ENCODE measurements at places on chromosomes 16 and 17.
A peak's percentile ranks its signal among the peaks of the same experiment; 100 is the strongest.

GRCh38 chr16:2675021-2675420, 7.3 kb upstream of the KCTD5 start:
- H3K27ac ChIP-seq: no peak overlapping the region
- no peak overlapping the region for H3K4me3 ChIP-seq
- no peaks in the 10 kb centered on the region for H3K36me3 ChIP-seq
- H3K4me1 ChIP-seq: peaks cover 6% of the 10 kb centered on the region
- H3K27me3 ChIP-seq: no peaks in the 10 kb centered on the region

- no peaks in the 10 kb centered on the region for H3K4me1 ChIP-seq
- no peak for DNase-seq
- H3K27ac ChIP-seq: no peak overlapping the region
- H3K4me3 ChIP-seq: no peak overlapping the region
- no peaks in the 10 kb centered on the region for H3K36me3 ChIP-seq
These were observed 16.5 kb upstream of the ADGRG3 start for GRCh38 chr16:57651344-57652333.

GRCh38 chr17:37182786-37183465, 192.9 kb upstream of the C17orf78 start:
- H3K4me1 ChIP-seq: no peaks in the 10 kb centered on the region
- H3K4me3 ChIP-seq: no peak overlapping the region
- no peak for DNase-seq
- H3K27ac ChIP-seq: no peak overlapping the region

GRCh38 chr17:27506348-27507218, 50.3 kb downstream of the KSR1 start:
- no peaks in the 10 kb centered on the region for H3K36me3 ChIP-seq
- H3K4me1 ChIP-seq: no peaks in the 10 kb centered on the region
- no peak overlapping the region for H3K27ac ChIP-seq
- H3K4me3 ChIP-seq: no peak overlapping the region

- no peak for DNase-seq
- H3K4me1 ChIP-seq: peaks cover 22% of the 10 kb centered on the region
- peak overlapping the region; percentile 47 for H3K27ac ChIP-seq
- H3K27me3 ChIP-seq: no peaks in the 10 kb centered on the region
- no peak overlapping the region for H3K4me3 ChIP-seq
- H3K36me3 ChIP-seq: no peaks in the 10 kb centered on the region
These were observed 17.1 kb upstream of the RHOT1 start for GRCh38 chr17:32124985-32125847.

GRCh38 chr17:47295037-47295873, 28.5 kb upstream of the EFCAB13 start:
- peaks cover 29% of the 10 kb centered on the region for H3K36me3 ChIP-seq
- H3K27me3 ChIP-seq: no peaks in the 10 kb centered on the region
- H3K4me3 ChIP-seq: no peak overlapping the region

DNA sequence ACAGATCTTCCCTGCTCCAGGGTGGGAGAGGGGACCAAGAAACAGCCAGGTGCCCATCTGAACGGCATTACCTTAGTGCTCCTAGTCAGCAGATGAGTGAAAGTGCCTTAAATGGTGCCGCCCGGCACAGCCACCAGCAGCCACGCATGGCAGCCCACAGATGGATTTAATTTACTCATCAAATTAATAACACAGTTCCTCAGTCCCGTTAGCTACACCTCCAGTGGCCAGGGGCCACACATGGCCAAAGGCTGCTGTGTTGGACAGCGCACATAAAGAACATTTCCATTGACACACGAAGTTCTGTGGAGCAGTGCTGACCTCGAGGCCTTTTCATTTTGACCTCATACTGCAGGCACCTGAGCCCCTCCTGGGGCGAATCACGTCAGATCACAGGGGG, 166.3 kb downstream of the CMIP start:
- H3K36me3 ChIP-seq: no peaks in the 10 kb centered on the region
- no peak overlapping the region for H3K4me3 ChIP-seq
- no peaks in the 10 kb centered on the region for H3K27me3 ChIP-seq

GRCh38 chr17:81390029-81390872, 5.0 kb upstream of the BAHCC1 start:
- no peaks in the 10 kb centered on the region for H3K27me3 ChIP-seq
- peak overlapping the region; percentile 20 for H3K27ac ChIP-seq
- H3K4me3 ChIP-seq: no peak overlapping the region
- no peaks in the 10 kb centered on the region for H3K36me3 ChIP-seq

DNA sequence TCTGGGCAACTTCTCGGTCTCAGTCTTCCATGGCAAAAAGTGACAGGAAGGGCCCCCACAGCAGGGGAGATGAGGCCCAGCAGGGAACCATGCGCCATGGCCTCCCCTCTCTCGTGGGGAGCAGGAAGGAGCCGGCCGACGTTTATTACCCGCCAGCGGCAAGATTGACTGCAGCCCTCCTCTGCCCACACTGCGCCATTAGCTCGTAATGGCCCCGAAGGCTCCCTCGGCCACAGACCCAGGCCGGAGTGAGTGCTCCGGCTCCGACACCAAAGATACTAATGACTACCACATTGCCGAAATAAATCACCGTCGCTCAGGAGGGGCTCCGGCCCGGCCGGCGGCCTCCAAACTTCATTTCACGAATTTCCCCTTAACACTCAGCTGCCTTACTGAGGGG, 226.9 kb downstream of the C16orf78 start:
- H3K36me3 ChIP-seq: no peaks in the 10 kb centered on the region
- peaks cover 8% of the 10 kb centered on the region for H3K4me1 ChIP-seq
- no peak overlapping the region for H3K4me3 ChIP-seq
- no peak overlapping the region for H3K27ac ChIP-seq
- no peaks in the 10 kb centered on the region for H3K27me3 ChIP-seq

- no peaks in the 10 kb centered on the region for H3K27me3 ChIP-seq
- H3K36me3 ChIP-seq: peaks cover 43% of the 10 kb centered on the region
- H3K27ac ChIP-seq: no peak overlapping the region
- no peaks in the 10 kb centered on the region for H3K4me1 ChIP-seq
These were observed 9.2 kb upstream of the NUDT16L1 start for GRCh38 chr16:4684058-4684715.

GRCh38 chr17:2904135-2904534, 107.9 kb downstream of the RAP1GAP2 start:
- no peak for DNase-seq
- H3K4me3 ChIP-seq: no peak overlapping the region
- H3K36me3 ChIP-seq: no peaks in the 10 kb centered on the region
- no peaks in the 10 kb centered on the region for H3K27me3 ChIP-seq

- no peaks in the 10 kb centered on the region for H3K27me3 ChIP-seq
- H3K27ac ChIP-seq: no peak overlapping the region
- H3K4me3 ChIP-seq: no peak overlapping the region
- no peaks in the 10 kb centered on the region for H3K36me3 ChIP-seq
- no peak for DNase-seq
These were observed 89.7 kb downstream of the MGAT5B start for GRCh38 chr17:76957678-76958464.

DNA sequence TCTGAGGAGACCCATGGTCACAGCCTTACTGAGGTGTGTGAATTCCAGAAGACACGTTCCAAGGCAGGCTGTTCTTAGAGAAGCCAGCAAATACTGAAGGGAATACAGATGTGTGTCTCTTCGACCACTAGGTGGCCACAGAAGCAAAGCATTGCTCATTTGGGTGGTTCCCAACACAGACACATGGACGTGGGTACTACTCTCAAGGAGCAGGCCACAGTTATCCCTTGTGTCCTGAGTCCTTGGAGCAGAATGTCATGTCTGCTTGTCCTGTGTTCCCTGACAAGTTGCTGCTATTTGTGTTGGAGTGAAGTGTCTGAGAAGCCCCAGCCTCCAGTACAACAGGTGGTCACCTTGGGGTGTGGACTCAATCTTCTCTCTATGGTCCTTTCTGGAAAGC, 30.3 kb downstream of the HMOX2 start:
- H3K27ac ChIP-seq: no peak overlapping the region
- peaks cover 34% of the 10 kb centered on the region for H3K36me3 ChIP-seq
- peaks cover 14% of the 10 kb centered on the region for H3K4me1 ChIP-seq

- H3K4me3 ChIP-seq: no peak overlapping the region
- peaks cover 26% of the 10 kb centered on the region for H3K4me1 ChIP-seq
- H3K36me3 ChIP-seq: no peaks in the 10 kb centered on the region
- H3K27me3 ChIP-seq: no peaks in the 10 kb centered on the region
- H3K27ac ChIP-seq: no peak overlapping the region
These were observed 40.3 kb downstream of the MAP1LC3B start for GRCh38 chr16:87432330-87432915.

DNA sequence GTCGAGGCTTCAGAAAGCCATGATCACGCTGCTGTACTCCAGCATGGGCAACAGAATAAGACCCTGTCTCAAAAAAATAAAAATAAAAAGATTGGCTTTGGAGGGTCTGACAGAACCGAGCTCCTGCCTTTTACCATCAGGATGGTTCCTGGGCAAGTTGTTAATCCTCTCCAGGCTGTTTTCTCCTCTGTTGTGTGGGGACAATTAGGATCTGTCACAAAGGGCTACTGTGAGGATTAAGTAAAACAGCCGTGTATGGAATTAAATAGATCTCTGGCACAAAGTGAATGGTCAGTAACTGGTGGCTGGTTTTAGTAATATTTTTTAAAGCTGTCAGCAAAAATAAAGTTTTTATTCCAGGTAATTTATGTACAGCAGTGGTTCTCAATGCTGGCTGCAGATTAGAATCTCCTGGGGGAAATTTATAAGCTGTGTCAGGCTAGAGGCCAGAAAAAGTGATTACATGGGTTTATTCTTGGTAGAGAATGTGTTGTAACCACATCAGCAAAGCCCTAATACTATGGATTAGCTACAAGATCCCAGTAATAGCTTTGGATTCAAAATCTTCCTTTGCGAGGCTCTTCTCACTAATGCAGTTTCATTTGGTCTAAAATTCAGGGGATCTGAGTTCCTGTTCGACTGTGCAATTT, 47.2 kb downstream of the GPRC5B start:
- H3K4me1 ChIP-seq: no peaks in the 10 kb centered on the region
- H3K4me3 ChIP-seq: no peak overlapping the region
- no peaks in the 10 kb centered on the region for H3K36me3 ChIP-seq
- no peak overlapping the region for H3K27ac ChIP-seq
- no peak for DNase-seq
- H3K27me3 ChIP-seq: no peaks in the 10 kb centered on the region

- peak overlapping the region; percentile 43 for H3K27ac ChIP-seq
- DNase-seq: no peak
- peaks cover 9% of the 10 kb centered on the region for H3K36me3 ChIP-seq
- H3K27me3 ChIP-seq: no peaks in the 10 kb centered on the region
- H3K4me3 ChIP-seq: peak overlapping the region; percentile 87
These were observed 5.5 kb downstream of the TBX2 start for GRCh38 chr17:61404913-61405685.

DNA sequence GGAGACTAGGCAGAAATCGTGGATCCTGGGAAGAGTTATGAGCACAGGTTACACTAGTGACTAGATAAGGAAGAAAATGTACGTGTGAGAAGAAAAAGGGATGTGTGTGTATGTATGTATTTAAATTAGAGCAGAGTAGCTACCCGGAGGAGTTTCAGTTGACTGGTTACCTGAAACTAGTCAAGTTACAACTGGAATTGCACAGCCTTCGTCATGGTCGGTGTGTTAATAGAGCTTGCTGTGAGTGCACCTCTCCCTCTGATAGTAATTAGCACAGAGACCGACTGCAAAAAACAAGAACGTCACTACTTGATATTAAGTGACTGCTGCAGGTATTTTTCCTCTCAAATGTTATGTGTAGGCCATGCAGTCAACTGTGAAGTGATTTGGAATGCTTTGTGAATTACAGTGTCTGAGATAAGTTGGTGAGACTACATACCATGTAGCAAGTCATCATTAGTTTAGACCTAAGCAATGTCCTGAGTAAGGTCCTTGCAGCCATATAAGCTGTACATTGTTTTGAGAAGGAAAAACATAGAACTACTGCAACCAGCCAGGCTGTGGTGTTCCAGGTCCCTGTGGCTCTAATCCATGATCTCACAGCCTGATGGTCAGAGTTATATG, 95.7 kb downstream of the WNT3 start:
- H3K4me3 ChIP-seq: no peak overlapping the region
- H3K36me3 ChIP-seq: no peaks in the 10 kb centered on the region

DNA sequence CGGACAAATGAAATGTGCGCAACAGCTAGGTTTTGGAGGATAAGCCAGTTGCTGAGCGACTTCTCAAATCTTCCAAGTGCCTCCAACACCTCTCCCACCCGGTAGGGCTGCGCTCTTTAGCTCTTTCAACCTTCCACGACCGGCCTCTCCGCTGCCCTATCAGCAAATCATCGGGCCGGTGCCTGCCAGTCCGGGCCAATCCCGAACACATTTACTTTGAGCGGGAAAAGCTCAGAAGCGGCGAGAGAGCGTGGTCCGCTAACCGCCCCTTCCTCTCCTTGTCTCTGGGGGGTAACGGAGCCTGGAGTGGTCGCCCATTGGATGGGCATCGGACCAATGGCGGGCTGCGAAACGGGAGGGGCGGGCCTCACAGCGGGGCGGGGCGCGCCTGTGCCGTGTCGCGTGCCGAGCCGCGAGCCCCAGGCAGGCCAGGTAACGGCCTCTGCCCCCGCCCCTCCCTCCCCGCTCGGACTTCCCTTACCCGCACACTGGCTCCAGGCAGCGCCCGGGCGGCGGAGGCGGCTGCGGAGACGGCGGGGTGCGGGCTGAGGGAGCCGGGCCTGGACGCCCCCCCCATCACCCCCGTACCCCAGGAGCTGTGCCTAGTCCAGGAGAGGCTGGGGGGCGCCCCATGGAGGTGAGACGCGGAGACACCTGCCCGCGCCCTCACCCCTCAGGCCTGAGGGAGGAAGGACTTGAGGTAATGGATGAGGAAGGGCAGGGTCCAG, at the start of gene MEIOC:
Gene MEIOC (plus strand): TSS at position 486 of the 728 bp plus-strand sequence. CDS start 146 bp downstream, at position 632.
- H3K36me3 ChIP-seq: no peaks in the 10 kb centered on the region
- H3K27me3 ChIP-seq: peaks cover 8% of the 10 kb centered on the region
- no peaks in the 10 kb centered on the region for H3K4me1 ChIP-seq
- no peak for DNase-seq

GRCh38 chr16:47970291-47970931, 185.4 kb downstream of the ABCC12 start:
- H3K27ac ChIP-seq: no peak overlapping the region
- H3K4me3 ChIP-seq: no peak overlapping the region
- no peak for DNase-seq
- no peaks in the 10 kb centered on the region for H3K36me3 ChIP-seq

DNA sequence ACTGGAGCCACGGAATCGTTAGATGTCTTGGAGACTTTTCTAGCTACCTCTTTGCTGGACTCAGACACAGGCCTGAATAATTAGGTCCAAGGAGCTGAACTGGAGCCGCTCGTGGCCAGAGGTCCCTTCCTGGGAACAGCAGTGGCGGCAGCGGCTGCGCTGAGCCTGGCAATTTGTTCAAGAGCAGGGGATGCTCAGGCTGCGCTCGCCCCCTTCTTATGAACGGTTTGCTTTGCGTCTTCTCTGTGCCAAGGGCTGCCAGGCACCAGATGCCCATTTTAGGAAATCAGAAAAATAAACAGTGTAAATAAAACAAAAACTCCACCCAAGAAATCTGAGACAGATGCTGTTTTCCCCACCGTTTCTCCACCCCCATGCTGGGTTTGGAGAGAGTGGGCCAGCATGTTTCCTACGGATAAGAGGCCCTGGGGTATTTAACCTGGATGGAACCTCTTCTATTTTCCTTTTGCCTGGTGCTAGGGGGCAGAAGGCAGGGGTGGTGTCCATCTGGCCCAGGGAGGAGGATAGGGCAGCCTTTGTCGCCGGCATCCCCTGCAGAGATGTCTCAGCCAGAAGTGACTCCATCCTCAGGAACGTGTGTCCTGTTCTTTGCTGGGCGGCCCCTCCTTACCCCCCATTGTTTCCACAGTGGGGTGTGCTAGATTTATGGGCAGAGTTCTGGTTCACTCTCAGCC, 163.4 kb downstream of the SEC14L1 start:
- H3K27me3 ChIP-seq: no peaks in the 10 kb centered on the region
- no peaks in the 10 kb centered on the region for H3K36me3 ChIP-seq
- DNase-seq: no peak
- no peak overlapping the region for H3K4me3 ChIP-seq
- peaks cover 5% of the 10 kb centered on the region for H3K4me1 ChIP-seq
- H3K27ac ChIP-seq: no peak overlapping the region
